ENCODE measurements at places on chromosomes 12 and 14.

GRCh38 chr12:86911973-86912372 lies 655.8 kb upstream of the MGAT4C start:
- no peak for DNase-seq

- no peak for DNase-seq
Measured at GRCh38 chr12:79233341-79233781, 368.8 kb downstream of the SYT1 start.

DNA sequence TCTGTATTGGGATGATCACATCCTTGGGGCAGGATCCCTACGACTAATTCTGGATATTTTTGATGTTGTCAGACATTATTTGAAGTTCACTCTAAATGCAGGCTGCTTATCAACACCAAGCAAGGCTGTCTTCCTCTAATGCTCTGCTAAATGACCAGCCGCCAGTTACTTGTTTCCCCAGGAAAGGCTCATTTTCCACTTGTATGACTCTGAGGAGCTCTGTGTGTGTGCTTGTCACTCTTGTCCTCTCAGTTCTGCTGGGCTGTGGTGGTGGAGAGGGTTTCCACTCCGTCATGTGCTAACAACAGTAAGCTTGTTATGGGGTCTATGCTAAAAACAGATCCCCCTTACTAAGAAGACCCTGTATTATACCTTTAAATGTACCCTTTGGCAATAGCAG lies 42.1 kb downstream of the ATL1 start:
- no peak for DNase-seq

DNA sequence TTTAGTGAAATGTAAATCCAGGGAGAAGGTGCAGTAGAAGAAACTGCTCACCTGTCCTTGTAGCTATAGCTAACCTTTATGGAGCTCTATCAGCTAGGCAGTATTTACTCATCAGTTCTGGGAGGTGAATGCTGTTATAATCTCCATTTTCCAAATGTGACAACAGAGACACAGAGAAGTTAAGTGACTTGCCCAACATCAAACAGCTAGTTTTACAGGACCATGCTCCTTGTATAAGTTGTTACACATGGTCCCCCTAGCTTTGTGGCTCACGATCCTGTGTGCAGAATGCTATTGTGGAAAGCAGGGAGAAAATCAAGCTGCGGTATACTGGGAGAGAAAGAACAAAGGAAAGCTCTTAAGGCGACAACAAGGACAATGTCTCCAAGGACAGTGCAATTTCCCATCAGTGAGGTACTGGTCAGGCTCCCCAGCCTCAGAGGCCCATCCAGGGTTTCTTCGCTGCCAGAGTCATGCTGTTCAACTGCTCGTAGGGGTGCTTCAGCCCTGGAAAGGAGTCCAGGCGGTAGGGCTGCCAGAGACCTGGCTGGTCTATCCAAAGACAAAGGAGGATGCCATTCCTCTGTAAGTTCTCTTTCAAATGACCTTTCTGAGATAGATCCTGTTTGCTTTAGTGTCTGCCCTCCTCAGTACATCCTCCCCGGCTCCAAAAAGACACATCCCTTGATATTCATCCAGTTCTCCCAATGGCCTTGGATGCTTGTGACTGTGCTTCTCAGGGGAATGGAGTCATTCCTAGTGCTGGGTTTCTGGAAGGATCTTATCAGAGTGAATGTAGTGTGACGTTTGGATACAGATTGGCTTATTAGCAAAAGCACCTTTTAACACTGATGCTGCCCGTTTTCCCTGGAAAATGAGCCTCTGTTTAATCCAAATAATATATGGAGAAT lies 95.5 kb downstream of the ARF6 start:
- DNase-seq = no peak

GRCh38 chr12:72272731-72273498 lies 745 bp downstream of the TRHDE start:
- no peak for DNase-seq

- DNase-seq = no peak
Measured at GRCh38 chr14:35331605-35332516, 39.7 kb downstream of the PSMA6 start.

DNA sequence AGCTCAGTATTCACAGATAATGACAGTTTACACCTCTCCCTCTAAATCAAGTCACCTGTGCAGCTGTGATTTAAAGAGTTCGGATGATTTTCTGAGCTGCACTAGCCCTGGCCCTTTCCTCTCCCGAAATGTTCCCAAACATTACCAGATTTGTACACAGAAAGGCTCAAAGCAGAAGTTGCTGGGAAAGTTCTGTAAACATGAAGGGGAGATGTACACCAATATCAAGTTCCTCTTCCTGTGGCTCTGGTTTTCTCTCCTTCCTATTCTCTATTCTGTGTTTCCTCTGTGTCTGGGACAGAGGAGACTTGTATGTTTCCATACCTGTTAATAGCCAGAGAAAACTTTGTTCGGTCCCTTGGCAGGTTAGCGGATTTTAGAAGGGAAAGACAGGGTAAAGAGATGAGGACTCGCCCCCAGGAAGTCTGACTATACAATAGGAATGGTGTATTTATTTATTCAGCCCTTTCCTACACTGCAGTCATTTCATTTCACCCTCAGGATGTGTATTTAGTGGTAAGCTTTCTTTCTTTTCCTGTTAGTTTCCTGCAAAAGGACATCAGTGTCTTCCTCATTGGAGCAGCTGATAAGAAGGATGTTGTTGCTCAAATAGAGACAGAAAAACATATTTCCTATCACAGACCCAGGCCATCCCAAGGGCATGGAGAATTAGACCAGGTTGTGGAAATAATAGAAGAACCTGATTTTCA lies 7.6 kb upstream of the NUMB start:
- no peak for DNase-seq

- DNase-seq = no peak
Measured at GRCh38 chr12:52130711-52131110, 51.2 kb downstream of the SMIM41 start.

GRCh38 chr12:95837240-95838038 lies 21.3 kb upstream of the SNRPF start:
- DNase-seq = no peak

DNA sequence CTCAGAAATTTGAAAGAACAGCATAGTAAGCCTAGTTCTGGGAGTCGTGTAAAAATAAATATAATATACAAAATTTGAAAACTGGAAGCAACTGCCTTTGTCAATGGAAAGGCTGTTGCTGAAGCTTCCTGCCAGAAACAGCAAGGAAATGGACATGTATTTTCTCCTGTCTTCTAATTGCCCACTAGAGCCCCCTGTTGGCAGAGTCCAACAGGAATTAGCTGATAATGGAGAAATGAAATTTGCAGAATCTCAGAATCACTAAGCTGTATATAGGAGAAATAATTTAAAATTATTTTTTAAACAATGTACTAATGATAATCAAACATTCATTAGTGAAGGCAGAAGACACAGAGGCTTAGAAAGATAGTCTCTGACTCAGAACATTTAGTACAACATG lies 414.8 kb downstream of the SLC6A15 start:
- DNase-seq = no peak

GRCh38 chr12:43332977-43333640 lies 218.9 kb downstream of the ADAMTS20 start:
- no peak for DNase-seq

- DNase-seq = peak; percentile 16
Measured at GRCh38 chr14:65824285-65824977, 411.9 kb downstream of the FUT8 start.

DNA sequence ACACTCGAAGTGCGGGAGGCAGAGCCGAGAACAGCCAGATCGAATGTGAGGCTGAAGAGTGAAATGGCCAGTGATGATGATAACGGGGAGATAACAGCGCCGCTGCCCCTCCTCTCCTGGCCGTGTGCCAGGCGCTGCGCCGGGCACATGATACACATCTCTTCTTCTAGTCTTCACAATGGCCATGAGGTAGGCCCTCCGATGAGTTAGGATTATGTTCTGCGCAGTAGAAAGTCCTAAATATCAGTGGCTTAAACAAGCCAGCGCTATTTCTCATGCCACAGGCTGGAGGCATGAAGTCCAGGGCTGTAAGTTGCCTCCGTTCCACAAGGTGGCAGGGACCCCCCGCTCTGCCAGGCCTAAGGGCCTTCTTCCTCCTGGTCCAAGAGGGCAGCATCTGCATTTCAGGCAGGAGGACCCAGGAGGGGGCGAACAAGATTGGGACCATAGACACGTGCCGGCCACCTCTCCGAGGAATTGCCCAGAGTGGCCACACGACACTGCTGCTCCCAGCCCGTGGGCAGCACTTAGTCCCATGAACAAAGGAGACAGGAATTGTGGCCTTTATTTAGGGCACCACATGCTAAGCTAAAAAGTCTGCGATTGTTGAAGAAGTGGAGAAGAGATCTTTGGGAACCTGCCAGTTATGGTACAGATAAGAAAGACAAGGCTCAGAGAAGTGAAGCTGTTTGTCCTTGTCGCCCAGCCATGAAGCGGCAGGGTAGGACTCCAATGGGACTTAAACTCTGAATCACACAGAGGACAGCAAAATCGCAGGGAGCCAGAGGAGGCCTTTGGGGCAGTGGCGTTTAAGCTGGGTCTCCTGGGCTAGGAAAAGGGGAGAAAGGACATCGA lies 10.9 kb upstream of the HVCN1 start:
- no peak for DNase-seq

DNA sequence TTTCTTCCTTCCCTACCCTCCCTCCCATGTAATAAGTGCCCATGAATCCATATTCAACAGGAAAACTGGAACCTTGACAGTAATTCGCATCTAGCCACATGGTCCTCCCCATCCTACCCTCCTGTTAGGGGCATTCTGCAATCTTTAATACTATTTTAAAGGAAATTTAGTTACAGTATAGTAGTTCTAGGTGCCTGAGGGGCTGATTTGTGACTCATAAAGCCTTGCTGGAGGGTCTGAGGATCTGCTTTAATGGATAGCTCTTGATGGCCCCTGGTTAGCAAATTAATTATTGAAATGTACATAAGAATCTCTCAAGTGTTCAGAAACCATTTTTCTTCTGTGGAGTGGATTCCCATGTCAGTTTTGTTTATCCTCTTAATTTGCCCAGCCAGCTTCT lies 54.1 kb downstream of the ESRRB start:
- no peak for DNase-seq

DNA sequence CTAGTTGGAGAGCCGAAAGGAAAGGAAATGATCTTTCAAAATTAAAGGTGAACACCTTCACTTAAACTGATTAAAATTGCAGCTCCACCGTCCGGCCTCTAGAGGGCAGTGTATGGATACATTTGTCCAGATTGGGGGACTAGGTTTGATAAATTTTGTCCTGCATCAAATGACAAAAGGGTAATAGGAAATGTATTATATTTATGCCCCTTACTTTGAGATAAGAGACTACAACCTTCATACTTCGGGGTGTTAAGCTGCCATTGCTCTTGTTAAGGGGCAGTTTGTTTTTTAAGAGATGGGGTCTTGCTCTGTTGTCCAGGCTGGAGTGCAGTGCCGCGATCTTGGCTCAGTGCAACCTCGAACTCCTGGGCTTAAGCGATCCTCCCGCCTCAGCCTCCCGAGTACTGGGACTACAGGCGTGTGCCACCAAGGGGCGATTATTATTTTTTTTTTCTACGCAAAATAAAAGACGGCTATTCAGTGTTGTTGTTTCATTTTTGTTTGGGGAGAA lies 818 bp upstream of the SUOX start:
- peak; percentile 29 for DNase-seq

DNA sequence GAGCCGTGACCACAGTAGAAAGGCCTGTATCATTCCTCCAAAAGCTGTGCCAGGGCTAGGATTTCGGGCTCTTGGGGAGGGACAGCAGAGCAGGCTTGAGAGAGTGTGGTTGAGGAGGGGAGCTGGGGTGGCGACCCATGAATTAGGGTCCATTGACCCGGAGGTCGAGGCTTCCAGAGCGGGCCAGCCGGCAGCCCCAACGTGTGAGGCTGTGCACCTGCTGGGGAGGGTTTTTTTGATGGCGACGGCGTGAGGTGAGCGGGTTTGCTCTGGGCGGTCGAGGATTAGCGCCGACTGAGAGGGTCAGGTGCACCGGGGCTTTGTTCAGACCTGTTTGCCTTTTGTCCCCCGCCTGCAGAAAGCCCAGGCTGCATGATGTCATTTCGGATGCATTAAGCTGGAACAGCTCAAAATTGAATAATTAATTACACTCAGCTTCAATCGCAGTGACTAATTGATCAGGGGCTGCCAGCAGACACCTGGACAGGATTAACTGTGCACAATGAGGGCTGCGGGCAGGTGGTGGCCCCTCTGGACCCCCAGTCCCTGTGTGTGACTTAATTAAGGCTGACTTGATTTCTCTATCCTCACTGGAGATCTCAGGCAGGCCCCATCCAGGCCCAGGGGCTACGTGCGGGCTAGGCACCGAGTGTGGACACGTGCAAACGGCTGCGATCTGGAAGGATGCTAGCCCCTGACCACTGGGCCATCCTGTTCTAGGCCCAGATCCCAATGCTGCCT lies 42.1 kb upstream of the MEG3 start:
- no peak for DNase-seq

GRCh38 chr12:30845676-30846075 lies 80.9 kb upstream of the TSPAN11 start:
- no peak for DNase-seq

DNA sequence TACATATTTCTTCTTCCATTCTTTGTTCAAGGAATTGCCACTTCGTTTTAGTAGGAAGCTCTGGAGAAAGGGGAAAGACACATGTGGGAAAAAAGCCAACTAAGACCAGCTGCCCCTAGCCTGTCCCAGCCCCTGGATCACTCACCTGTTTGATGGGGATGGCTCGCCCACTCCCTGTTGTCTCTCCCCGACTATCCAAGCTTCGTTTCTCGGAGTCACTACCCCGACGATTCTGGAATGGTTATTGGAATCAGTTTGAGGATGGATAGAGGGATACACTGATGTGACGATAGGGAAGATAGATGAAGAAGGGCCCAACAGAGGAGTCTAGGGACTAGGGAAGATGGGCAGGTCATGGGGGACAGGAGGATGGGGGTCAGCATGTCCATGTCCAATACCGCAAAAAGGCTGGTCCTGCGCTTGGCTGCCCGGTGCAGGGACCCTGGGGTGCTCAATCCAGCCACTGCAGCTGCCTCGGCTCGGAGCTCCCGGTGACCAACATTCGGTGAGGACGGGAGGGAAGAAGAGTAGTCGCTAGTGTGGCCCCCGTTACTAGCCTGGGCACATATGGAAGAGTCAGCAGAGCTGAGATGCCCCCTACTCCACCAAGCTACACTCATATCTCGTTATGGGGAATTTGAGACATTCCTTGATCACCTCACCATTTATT lies 7.0 kb downstream of the AGAP2 start:
- DNase-seq = no peak

- no peak for DNase-seq
Measured at GRCh38 chr12:114136631-114137030, 170.5 kb upstream of the RBM19 start.

GRCh38 chr12:31876568-31877424 lies 82.4 kb upstream of the RESF1 start:
- DNase-seq = no peak

DNA sequence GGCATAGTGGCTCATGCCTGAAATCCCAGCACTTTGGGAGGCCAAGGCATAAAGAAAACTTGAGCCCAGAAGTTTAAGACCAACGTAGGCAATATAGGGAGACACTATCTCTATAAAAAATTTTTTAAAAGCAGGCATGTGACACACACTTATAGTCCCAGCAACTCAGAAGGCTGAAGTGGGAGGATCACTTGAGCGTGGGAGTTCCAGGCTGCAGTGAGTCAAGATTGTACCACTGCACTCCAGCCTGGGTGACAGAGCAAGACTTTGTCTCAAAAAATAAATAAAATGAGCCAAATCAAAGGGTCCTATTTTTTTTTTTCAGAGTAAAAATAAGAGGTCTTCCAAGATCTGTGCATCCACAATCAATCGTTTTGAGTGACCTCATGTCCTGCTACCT lies 237.6 kb downstream of the SLC16A7 start:
- DNase-seq = no peak

- no peak for DNase-seq
Measured at GRCh38 chr12:9127936-9128663, 12.4 kb upstream of the A2M start.

GRCh38 chr14:54332490-54332889 lies 64.3 kb upstream of the CDKN3 start:
- no peak for DNase-seq
